ENCODE measurements at places on chromosomes 16 and 17.

- DNase-seq, result no peak
Measured at GRCh38 chr17:78039581-78039980, 81.1 kb downstream of the TNRC6C start.

DNA sequence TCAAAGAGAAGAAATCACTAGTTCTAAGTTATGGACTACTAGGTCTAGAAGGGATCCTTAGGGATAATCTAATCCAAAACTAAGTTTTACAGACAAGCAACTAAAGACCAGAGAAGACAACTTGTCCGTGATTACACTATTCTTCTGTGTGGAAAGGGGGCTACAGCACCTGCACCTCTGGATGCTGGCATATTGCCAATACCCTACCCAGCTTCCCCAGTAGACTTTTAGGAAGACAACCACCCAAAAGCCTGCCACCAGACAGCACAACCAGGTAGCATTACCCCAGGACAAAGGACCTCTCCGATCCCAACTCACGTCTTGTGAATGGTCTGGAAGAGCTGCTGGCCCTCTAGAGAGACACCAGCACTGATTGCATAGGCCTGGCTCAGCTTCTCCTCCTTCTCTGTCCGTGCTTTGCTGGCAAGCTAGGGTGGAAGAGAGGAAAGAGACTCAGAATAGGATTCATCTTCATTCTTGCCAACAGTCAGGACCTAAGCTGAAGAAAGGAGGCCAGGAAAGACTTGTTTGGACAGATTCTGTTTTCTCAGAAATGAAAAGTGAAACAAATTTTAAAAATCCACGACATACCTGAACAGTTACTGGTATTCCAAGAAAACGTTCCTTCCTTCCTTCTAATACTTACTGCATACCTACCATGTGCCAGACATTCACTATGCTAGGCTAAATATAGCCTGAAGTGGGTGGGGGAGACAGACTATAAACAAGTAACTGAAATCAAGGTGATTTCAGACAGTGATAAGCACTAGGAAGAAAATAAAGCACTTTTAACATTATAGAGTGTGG lies 25.3 kb upstream of the TMEM101 start:
- no peak for DNase-seq

DNA sequence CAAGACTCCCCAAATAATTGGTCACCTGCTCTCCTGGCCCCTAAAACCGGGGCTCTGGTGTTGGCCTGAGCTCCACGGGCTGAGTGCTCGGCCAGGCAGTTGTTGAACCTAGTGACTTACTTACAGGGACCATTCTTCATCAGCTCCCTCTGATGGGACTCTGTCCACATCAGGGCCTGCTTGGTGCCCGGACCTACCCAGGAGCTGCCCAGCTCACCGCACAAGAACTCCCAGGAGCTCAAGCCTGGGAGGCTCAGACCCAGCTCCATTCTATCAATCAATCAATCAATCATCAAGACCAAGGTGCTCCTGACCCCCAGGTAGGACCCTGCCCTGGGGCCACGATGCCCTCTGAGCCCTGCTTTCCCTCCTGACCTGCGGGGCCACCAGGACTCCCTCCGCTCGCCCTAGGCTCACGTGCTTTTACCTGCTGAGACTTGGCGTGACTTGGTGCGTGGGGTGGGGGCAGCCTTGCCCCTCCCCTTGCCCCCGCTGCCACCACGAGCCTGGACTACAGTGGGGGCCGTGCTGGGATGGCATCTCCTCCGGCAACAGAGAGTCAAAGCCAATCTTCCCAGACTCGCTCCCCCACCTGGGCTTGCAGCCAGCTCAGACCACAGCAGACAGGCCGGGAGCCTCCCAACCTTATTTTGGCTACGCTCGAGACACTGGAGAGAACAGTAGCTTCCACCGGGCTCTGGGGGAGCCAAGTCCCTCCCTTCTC lies 15.7 kb downstream of the IL34 start:
- no peak for DNase-seq

- DNase-seq, result no peak
Measured at GRCh38 chr16:22139008-22139407, 23.3 kb upstream of the SDR42E2 start.

GRCh38 chr16:84408856-84409255 lies 40.5 kb downstream of the ATP2C2 start:
- no peak for DNase-seq

DNA sequence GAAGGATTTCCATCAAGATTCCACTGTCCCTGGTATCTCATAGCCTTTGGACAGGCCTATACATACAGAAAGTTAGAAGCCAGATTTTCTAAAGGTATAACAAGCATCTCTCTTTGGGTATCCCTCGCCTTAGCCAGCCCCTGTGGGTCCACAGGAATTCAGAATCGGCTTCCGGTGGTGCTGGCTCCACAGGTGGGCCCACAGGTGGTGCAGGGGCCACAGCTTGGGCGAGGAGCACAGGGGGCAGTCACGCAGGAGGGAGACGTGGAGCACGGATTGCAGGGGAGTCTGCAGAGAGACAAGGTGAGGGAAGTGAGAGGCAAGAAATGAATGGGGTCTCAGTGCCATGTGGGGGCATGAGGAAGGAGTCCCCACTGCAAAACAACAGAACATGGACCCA lies 3.5 kb downstream of the KRT38 start:
- no peak for DNase-seq

DNA sequence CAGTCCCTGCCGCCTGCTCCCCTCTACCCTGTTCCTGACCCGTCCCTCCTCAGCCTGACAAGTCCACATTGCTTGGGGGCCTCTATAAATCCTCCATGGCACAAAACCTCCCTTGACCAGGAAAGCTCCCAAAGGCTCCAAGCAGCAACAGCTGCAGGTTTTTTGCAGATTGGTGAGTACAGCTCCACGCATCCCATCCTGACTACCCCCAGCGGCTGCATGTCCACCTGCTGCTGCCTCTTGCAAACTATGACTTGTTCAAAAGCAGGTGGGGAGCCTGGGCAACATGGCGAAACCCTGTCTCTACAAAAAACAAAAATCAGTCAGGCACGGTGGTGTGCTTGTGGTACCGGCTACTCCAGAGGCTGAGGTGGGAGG lies 122.8 kb downstream of the ANKRD11 start:
- DNase-seq, result no peak

- DNase-seq, result no peak
Measured at GRCh38 chr17:78771758-78772382, 10.2 kb downstream of the CYTH1 start.

- DNase-seq, result no peak
Measured at GRCh38 chr16:53715023-53715384, 11.0 kb downstream of the FTO start.

- DNase-seq, result peak; percentile 75
Measured at GRCh38 chr16:67260426-67261063, 11.8 kb downstream of the SLC9A5 start.

GRCh38 chr16:50932348-50932935 lies 190.6 kb downstream of the CYLD start:
- DNase-seq, result no peak

DNA sequence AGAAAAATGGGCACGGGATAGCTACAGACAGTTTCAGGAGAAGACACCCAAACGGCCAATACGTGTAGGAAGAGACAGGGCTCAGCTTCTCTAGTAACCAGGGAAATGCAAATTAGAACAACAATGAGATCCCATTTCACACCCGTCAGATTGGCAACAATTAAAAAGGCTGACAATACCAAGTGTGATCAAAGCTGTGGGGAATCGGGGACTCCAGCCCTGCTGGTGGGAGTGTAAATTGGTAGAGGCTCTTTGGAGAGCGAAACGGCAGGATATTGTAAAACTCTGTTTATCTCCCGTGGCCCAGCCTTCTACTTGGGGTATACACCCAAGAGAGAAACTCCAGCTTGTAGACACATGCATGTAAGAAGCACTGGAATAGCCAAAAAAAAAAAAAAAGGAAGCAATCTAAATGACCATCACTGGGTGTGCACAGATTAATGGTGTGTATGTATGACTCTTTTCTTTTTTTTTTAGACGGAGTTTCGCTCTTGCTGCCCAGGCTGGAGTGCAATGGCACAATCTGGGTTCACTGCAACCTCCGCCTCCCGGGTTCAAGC lies 27.5 kb downstream of the MYBBP1A start:
- DNase-seq, result no peak

GRCh38 chr16:47523342-47524006 lies 62.3 kb downstream of the PHKB start:
- DNase-seq, result no peak

- DNase-seq, result no peak
Measured at GRCh38 chr16:57512296-57513001, 23.9 kb downstream of the CCDC102A start.

- no peak for DNase-seq
Measured at GRCh38 chr16:84898447-84898846, 78.7 kb downstream of the CRISPLD2 start.

GRCh38 chr16:1343428-1344242 lies 8.0 kb downstream of the TSR3 start:
- DNase-seq, result no peak

GRCh38 chr17:3780986-3781385 lies 20.0 kb downstream of the ITGAE start:
- DNase-seq, result no peak

DNA sequence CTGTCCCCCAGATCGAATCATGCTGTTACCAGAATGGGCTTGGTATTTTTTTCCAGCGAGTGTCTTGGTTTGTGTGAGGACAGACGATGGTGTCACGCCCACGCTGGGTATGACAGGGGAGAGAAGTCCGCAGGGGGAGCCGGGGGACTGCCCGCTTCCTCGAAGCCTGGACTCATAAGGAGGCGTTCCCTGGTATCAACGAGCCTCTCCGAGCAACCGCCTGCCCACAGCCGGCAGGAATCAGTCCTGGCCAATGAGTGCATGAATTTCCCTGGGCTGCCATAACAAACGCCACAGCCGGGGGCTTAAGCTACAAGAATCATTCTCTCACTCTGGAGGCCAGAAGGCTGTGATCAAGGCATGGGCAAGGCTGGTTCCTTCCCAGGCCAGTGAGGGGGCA lies 26.1 kb upstream of the JPH3 start:
- DNase-seq, result no peak

- DNase-seq, result no peak
Measured at GRCh38 chr17:42783062-42783790, 2.8 kb downstream of the WNK4 start.

DNA sequence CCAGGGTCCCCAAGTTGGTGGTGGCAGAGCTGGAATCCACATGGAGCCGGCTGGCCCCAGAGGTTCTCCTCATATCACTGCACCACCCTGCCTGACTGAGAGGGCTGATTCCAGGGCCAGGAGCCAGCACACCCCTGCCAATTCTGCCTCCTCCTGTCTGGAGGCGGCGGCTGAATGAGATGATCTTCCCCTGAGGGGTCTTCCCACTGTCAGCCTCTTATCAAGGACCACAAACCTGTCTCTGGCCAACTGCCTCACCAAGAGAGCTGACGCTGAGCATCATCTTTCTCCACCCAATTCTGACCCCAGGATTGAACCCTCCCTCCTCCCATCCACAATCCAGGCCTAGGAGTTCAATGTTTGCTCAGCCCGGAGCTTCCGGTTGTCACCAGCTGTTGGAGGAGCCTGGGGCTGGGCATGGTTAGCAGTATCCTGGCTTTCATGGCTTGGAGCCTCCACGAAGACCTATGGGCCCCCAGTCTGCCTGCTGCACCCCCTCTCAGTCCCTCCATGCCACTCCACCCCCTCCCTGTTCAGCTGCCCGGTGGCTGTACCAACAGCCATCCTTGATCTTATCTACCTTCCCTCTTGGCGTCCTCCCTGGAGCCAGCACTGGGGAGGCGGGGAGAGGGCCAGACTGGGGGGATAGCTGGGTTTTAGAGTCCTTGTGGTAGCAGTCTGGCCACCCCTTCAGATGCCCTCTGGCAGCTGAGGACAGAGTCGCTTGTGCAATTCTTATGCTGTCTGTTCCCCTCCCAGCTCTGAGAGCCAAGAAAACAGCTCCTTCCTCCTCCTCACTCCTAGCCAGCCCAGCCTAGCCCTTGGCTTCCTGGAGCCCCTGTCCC lies 25.6 kb downstream of the ABCC3 start:
- DNase-seq, result no peak

DNA sequence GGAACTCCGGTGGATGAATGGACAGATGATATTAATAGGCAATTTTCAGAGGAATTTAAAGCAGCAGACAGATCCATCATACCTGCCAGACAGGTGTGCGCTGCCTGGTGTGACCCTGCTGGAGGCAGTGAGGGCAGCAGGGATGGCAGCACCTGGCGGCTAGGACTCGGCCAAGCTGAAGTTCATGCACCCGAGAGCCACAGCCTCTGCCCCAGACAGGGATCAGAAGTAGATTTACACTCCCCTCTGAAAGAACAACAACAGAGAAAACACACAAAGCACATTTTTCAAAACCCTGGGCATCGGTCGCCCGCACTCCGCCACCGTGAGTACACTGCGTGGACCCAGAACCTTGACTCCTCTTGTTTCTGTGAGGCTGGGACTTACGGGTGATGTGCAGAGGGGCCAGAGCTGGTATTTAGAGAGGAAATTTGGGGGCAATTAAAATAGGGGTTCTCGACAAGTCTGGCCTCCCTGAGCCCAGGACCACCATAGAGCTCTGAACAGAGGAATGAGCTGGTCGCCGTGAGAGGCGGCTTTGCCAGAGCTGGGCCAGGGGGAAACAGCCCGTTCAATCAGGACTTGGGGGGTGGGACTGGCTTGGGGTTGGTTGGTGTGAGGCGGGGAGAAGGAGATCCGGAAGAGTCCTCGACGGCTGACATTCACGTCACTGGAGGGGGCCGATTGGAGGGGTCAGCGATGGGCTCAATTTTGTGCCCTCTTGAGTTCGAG lies 101.0 kb downstream of the METRNL start:
- no peak for DNase-seq

- no peak for DNase-seq
Measured at GRCh38 chr17:12553625-12554024, 112.1 kb upstream of the MYOCD start.

Data from NCI-H1694 treated with DMSO at 0.1 percent for 48 hours (cell line).